ENCODE measurements at places on chromosomes 16 and 17. TPM values are rescaled to one million over a fixed set of nuclear protein-coding genes. Genes with fewer than 3 reads are reported as not detected.

The TRPV3 gene
- total RNA-seq: 0.92 TPM

The CDRT15 gene
- total RNA-seq: not detected

DNA sequence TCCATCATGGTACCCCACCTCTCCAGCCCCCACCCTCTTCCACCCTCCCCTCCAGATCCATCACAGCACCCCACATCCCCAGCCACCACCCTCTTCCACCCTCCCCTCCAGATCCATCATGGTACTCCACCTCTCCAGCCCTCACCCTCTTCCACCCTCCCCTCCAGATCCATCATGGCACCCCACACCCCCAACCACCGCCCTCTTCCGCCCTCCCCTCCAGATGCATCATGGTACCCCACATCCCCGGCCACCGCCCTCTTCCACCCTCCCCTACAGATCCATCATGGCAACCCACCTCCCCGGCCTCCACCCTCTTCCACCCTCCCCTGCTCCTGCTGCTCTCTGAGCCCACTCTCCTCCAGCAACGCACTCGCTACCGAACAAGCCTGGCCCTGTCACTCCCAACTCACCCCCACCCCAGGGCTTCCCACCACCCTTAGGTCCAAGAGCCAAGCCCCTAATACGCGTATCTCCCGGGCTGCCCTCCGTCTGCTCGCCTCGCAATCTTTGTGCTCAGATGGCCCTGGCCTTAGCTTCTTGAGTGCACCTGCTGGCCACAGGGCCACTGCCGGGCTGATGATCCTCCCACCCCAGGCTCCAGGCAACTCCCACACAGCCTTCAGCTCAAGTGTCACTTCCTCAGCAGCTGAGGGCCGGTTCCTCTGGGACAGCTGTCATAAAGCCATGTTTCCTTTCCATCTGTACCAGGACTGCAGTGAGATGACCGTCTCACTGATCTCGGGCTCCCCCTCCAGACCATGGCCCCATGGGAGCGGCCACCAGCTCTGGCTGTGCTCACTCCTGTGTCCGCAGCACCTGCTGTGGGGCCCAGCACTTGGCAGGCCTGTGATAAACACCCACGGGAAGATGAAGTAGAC lies 25.5 kb downstream of the KDM8 start:
- H3K36me3 ChIP-seq: peaks cover 81% of the 10 kb centered on the region
- peak overlapping the region; percentile 13 for H3K4me3 ChIP-seq
- H3K4me1 ChIP-seq: peaks cover 57% of the 10 kb centered on the region
- peak overlapping the region; percentile 67 for H3K27ac ChIP-seq

DNA sequence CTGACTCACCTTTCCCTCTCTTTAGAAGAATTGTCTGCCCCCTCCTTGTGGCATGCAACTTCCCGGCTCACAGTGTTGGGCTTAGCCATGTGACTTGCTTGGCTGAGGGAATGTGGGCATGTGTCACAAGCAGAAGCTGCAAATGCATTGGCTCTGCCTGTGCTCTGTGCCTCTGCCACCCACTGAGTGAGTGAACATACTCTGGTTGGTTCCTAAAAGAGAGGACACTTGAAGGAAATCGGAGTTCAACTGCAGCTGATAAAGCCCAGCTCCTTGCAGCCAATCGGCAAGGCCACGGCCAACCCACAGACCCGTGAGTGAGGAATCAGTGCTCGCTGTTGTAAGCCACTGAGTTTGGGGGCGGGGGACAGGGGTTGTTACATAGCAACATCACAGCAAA lies 10.9 kb upstream of the GINS2 start:
- H3K27ac ChIP-seq: no peak overlapping the region
- peaks cover 2% of the 10 kb centered on the region for H3K27me3 ChIP-seq
- H3K4me1 ChIP-seq: no peaks in the 10 kb centered on the region
- DNase-seq: no peak
- no peak overlapping the region for H3K4me3 ChIP-seq

GRCh38 chr16:3953728-3954410 lies 73.4 kb upstream of the CREBBP start:
- H3K36me3 ChIP-seq: no peaks in the 10 kb centered on the region
- H3K4me1 ChIP-seq: peaks cover 3% of the 10 kb centered on the region
- H3K27ac ChIP-seq: no peak overlapping the region
- no peak overlapping the region for H3K4me3 ChIP-seq
- DNase-seq: no peak

GRCh38 chr17:15418781-15419180 lies 48.6 kb downstream of the CDRT4 start:
- no peak overlapping the region for H3K27ac ChIP-seq
- H3K4me3 ChIP-seq: no peak overlapping the region
- H3K4me1 ChIP-seq: no peaks in the 10 kb centered on the region
- H3K36me3 ChIP-seq: no peaks in the 10 kb centered on the region

DNA sequence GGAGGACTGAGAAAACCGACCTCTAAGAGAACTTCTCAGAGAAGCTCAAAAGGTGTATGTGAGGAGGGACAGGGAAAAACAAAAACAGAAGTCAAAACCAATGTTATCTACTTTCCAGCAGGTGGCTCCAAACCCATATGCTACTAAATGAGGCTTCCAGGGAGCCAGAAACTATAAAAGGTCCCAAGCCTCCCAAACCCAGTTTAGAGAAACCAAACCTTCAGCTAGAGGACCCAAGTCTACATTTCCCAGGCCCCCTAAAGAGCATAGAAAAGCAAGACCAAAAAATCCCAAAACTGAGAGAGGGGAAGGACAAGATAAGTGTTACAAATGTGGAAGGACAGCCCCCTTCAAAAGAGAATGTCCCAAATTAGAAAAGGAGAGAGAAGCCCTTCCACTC lies 3.7 kb downstream of the HPR start:
- H3K36me3 ChIP-seq: no peaks in the 10 kb centered on the region
- H3K27ac ChIP-seq: no peak overlapping the region
- DNase-seq: no peak
- no peak overlapping the region for H3K4me3 ChIP-seq

- no peak for DNase-seq
- H3K4me1 ChIP-seq: peaks cover 2% of the 10 kb centered on the region
- H3K27ac ChIP-seq: no peak overlapping the region
- H3K36me3 ChIP-seq: peaks cover 3% of the 10 kb centered on the region
- H3K4me3 ChIP-seq: no peak overlapping the region
These were observed 78.0 kb downstream of the YPEL2 start for GRCh38 chr17:59409336-59410048.

GRCh38 chr17:15951368-15952047 lies 6.6 kb downstream of the ADORA2B start:
- H3K27ac ChIP-seq: no peak overlapping the region
- DNase-seq: no peak
- H3K4me1 ChIP-seq: peaks cover 13% of the 10 kb centered on the region
- no peak overlapping the region for H3K4me3 ChIP-seq
- peaks cover 38% of the 10 kb centered on the region for H3K27me3 ChIP-seq

DNA sequence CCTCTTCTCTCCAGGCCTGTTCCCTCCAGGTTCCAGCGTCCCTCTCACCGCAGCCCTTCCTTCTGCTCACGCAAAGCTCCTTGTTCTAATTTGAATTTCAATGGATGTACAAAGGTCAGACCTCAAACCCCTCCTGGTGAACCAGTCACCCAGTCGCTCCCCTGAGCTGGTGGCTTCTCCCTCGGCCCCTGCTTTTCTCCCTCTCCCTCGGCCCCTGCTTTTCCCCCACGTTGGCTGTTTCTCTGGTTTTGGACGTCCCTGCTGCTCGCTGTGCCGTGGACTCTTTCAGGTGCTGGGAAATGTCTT lies 8.6 kb upstream of the MSLN start:
- no peaks in the 10 kb centered on the region for H3K27me3 ChIP-seq
- H3K27ac ChIP-seq: no peak overlapping the region
- H3K36me3 ChIP-seq: no peaks in the 10 kb centered on the region
- no peak for DNase-seq
- no peak overlapping the region for H3K4me3 ChIP-seq
